ENCODE measurements at places on chromosomes 6 and 20.

GRCh38 chr6:157630463-157631080 lies 192.5 kb upstream of the SNX9 start:
- no peak for DNase-seq

DNA sequence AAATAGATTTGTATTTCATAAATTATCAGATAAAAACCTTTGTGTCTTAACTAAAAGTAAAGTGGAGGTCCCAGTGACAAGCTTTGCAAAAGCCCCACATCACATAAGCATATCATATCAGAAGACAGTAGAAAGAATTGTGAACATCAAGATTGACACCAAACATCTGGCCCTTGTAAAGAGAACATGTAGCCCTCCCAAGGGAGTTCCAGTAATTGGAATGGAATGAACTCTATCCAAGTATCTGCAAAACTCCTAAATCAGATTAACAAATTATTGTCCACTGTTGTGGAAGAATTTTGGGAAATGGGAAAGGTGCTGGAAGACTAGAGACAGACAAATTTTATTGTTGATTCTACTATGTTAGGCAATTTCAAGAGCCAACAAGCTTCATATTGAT lies 268.8 kb downstream of the KCNQ5 start:
- DNase-seq = no peak

DNA sequence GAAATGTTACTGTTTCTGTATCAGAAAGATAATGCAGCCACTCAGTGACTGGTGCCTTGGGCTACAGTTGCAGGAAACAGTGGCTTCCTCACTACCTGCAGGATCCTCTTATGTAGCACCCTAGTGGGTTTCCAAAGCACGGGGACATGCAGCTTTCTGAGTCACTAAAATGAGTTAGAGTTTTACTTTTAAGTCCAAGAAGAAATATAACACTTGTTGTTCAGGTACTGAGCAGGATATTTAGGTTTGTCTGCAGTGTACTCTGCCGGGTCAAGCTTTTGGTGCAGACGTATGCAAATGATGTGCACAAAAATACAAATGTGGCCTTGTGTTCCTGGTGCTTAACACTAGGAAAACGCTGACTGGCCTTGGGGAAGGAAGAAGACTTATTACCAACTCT lies 22.0 kb downstream of the ACSS1 start:
- no peak for DNase-seq

GRCh38 chr20:62999580-62999979 lies 7.2 kb downstream of the BHLHE23 start:
- DNase-seq = no peak

DNA sequence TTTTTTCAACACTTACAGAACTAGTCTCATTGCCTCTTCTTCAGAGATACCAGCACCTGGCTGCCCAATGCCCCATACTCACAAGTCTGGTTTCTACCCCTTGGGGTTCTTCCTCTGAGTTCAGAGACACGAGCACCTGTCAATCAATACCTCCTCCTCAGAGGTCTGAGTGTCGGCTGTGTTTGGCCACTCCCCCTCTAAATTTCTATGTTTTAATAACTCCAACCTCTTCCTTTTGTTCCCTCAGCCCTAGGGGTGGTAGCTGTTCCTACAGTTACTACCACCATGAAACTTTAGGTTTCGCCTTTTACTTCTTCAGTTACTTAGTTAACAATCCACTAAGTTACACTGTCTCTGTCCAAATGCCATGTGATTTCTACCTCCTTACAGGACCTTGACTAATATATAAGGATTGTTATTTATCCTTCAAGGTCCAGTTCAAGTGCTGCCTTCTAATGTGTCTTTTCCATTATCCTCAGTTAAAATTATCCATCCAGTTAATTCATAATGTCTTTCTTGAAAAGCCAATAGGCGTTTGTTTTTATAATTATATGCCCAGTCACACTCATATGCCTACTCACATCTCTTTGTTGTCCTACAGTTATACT lies 14.6 kb upstream of the PHF20 start:
- no peak for DNase-seq

- no peak for DNase-seq
These were observed 33.0 kb downstream of the SLCO4A1 start for GRCh38 chr20:62675156-62675876.

- DNase-seq = no peak
These were observed 211.3 kb downstream of the CBLN4 start for GRCh38 chr20:55793986-55794385.

DNA sequence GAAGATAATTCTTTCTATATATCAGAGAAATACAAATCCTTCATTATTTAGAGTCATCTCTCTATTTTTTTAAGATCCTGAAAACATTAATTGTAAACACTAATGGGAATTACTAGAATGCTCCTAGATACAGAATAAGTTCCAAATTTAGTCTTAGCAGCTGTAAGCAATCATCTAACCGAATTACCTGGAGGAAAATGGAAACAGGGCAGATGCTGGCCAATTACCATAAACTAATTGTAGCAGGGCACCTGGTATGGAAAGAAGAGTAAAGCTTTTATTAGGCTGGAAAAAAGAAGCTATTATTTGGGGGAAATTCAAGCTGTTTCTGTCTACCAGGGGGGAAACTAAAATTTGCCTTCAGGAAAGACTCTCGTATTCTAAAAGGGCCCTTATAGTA lies 257.5 kb downstream of the MMUT start:
- DNase-seq = no peak

- no peak for DNase-seq
These were observed 37.6 kb upstream of the HINT3 start for GRCh38 chr6:125918681-125919566.

GRCh38 chr6:71289039-71289801 lies 609 bp downstream of the OGFRL1 start:
- no peak for DNase-seq

- no peak for DNase-seq
These were observed 484.0 kb upstream of the CITED2 start for GRCh38 chr6:139858429-139858828.

GRCh38 chr6:346386-347030 lies 45.0 kb upstream of the IRF4 start:
- DNase-seq = no peak

- no peak for DNase-seq
These were observed 113.6 kb downstream of the ARID1B start for GRCh38 chr6:156890627-156891314.

DNA sequence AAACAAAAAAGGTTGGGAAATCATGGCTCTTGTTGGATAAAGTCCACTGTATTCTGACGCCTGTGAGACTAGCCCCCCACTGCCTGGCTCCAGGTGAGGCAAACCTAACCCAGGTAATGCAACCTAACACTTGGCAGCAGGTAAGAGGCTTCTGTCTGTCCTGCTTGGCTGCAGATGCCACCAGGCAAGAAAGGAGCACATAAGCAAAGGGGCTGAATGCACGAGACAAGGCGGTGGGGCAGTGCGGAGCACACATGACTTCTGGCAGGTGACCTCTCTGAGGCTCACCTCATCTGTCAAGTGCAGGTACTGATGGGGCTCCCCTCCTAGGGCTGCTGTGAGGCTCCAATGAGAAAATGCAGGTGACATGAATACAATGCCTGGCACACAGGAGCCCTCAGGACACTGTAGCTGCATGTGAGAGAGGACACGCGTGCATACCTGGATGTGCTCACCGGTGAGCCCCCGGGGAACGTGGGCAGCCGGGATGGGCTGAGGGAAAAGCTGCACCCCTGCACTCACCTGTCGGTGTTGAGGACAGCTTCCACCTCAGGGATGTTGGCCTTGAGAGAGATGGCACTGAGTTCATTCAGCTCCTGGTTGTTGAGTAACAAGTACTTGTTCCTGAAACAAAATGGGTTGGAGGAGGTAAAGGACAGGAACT lies 54.1 kb downstream of the MYH7B start:
- DNase-seq = no peak

GRCh38 chr6:56293781-56294180 lies 46.4 kb upstream of the COL21A1 start:
- DNase-seq = no peak

- DNase-seq = no peak
These were observed 207.9 kb downstream of the SAMD5 start for GRCh38 chr6:147716434-147716833.

DNA sequence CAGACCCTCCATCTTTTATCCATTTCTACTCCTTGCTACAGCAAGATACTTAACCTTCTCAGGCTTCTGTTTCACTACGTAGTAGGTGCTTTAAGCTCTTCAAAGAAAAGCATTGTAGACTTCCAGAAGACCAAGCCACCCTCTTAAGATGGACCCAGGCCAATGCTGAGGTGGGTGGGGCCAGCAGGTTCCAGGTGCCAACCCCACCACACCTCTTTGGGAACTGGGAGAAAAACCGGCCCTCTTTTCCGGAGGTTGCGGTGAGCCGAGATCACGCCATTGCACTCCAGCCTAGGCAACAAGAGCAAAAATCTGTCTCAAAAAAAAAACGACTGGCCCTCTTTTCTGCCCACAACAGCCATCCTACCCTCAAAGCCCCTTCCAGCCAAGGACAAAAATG lies 10.6 kb upstream of the HMGA1 start:
- no peak for DNase-seq

DNA sequence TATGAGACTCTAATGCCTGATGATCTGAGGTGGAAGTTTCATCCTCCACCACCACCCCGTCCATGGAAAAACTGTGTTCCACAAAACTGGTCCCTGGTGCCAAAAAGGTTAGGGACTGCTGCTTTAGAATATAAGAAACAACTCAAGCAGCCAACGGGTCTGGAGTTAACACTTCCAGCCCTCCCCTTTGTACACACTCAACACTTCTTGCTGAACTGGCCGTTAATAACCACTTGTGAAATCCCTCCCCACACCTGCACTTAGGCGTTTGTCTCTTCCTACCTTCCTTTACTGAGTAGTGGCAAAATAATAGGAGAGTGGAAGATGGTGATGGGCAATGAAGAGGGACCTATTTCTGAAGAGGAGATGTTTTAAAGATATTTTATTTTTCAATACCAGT lies 10.5 kb downstream of the SAYSD1 start:
- no peak for DNase-seq

DNA sequence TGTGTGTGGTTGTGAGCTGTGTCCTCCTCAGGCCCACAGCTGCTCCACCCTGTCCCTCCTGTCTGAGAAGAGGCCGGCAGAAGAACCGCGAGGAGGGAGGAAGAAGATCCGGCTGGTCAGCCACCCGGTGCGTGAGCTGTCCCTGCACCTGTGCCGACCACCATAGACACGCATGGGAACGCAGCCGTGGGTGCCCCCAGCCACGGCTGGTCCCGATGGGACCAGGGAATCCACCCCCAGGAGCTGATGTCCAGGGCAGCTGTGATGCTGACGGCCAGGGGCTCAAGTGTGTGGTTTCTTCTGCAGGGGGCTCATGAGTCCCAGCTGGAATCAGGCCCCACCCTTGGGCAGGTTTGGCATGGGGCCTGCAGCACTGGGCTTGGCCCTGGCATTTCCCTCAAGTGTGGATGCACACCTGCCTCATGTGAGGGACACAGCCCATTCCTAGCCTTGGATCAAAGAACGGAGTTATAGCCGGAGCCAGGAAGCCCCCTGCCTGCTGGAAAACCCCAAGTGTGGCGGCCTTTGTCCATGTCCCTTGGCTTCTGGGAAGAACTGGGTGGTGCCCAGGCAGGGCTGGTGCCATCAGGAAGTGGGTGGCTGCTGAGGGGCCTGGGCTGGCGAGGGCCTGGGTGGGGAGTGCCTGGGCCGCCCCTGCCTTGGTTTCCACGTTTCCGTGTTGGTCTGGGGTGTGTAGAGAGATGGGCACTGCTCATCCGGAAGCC lies 4.6 kb upstream of the TNFRSF6B start:
- DNase-seq = no peak

GRCh38 chr6:91822581-91822980 lies 1235.7 kb upstream of the MAP3K7 start:
- no peak for DNase-seq

GRCh38 chr6:47162793-47163192 lies 120.7 kb upstream of the ADGRF1 start:
- DNase-seq = no peak

DNA sequence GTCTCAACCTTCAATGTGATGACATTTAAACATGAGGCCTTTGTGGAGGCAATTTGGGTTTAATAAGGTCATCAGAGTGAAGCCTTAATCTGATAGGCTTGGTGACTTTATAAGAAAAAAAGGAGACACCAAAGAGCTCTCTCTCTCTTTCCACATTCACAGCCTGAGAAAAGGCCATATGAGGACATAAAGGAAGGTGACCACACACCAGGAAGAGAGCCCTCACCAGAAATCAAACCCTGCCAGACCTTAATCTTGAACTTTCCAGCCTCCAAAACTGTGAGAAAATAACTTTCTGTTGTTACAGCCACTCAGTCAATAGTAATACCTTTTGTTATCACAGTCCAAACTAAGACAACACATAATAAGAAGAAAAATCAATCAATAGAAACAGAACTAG lies 47.7 kb downstream of the COL12A1 start:
- DNase-seq = no peak

- no peak for DNase-seq
These were observed 730.5 kb upstream of the MAP3K7 start for GRCh38 chr6:91317247-91317835.

GRCh38 chr20:23235173-23236027 lies 115.2 kb upstream of the NXT1 start:
- no peak for DNase-seq

- no peak for DNase-seq
These were observed 39.4 kb upstream of the MYB start for GRCh38 chr6:135141728-135142127.

DNA sequence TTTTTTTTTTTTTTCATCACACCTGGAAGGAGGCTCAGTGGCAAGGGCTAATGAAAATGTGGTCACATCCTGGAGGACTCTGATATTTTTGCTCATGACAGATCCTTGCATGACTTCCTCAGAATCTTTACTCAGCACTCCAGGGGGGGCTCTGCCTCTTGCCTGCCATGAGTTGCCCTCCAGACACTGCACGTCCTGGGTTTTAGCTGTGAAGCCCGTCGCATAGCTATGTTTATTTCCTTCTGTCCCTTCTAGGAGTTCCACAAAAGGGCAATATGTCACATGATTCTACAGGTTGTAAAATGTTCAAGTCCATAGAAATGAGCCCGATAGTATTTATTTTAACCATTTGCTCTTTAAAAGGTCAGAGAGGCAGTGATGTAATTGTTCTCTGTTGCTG lies 18.2 kb downstream of the MAS1 start:
- DNase-seq = no peak

- DNase-seq = no peak
These were observed 275.3 kb upstream of the CITED2 start for GRCh38 chr6:139649732-139650131.

DNA sequence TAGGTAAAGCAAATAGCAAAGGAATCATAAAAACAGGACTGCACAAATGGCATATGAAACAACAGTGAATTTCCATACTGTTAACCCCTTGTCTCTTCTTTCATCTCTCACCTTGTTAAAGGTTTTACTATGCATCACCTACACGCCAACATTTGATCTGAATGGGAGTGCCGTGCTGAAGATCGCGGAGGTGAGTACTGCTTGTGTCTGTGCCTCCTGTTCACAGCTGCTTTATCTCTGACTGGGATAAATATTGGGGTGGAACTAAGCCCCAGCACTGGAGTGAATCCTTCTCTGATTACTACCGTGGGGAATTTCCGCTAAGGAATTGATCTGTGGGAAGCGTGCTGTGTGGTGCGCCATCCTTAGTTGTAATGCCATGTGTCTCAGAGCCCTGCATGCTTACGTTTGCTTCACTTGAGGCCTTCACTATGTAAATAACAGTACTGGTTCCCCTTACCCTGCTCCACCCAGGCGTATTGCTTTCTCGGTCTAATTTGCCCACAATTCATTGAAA lies 11.4 kb upstream of the PBOV1 start:
- DNase-seq = no peak

GRCh38 chr6:52489881-52490280 lies 69.7 kb downstream of the EFHC1 start:
- no peak for DNase-seq

Measured in stimulated activated CD8-positive, alpha-beta memory T cell treated with anti-CD3 and anti-CD28 coated beads, Interleukin-15, amount 100 ng/mL, for 24 hours (primary cell).